HepG2 (cell line): ENCODE measurements at places on chromosomes 1 and 21. TPM values are rescaled to one million over a fixed set of nuclear protein-coding genes. Genes with fewer than 3 reads are reported as not detected.

DNA sequence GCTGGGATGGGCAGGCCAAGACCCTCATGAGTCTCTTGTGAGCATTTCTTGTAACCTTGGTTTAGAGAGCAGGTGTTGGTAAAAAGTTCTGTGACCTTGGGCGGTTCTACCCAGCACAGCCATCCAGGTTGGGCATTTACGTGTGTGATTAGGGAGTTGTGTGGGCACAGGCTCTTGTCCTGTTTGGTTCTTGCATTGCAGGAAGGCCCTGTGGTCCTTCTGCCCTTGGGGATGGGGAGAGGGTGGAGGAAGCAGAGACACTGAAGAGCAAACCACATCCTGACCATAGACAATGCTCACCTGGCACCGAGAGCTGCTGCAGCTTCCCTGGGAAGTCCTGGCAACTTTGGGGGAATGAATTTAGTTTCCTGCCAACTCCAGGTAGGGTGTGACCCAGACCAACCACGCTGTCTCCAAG is 25.6 kb downstream of the RNF187 start:
- H3K27me3 ChIP-seq = no peaks in the 10 kb centered on the region; the same call in 1 of the 2 replicates
- no peak overlapping the region for H3K4me3 ChIP-seq
- H3K4me1 ChIP-seq = no peaks in the 10 kb centered on the region

DNA sequence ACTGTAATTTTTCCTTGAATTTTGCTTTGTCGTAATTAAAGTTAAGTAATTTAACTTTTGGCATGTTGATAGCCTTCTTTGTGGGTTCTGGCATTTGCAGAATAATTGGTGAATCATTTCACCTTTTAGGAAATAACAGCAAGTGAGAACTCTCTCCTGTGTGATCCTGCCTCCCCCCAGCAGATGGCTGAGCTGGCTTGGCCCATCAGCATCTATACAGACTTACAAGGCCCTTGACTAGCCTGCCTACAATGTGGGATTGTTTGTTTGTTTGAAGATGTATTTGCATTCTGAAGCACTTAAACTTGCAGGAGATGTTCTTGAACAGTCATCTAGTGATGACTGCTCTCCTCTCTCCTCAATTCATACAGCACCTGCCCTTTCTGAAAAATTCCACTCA is 55.9 kb downstream of the MACO1 start:
- peaks cover 56% of the 10 kb centered on the region for H3K36me3 ChIP-seq
- no peak overlapping the region for H3K4me3 ChIP-seq
- no peak overlapping the region for H3K27ac ChIP-seq
- no peaks in the 10 kb centered on the region for H3K27me3 ChIP-seq
- peaks cover 11% of the 10 kb centered on the region for H3K4me1 ChIP-seq

DNA sequence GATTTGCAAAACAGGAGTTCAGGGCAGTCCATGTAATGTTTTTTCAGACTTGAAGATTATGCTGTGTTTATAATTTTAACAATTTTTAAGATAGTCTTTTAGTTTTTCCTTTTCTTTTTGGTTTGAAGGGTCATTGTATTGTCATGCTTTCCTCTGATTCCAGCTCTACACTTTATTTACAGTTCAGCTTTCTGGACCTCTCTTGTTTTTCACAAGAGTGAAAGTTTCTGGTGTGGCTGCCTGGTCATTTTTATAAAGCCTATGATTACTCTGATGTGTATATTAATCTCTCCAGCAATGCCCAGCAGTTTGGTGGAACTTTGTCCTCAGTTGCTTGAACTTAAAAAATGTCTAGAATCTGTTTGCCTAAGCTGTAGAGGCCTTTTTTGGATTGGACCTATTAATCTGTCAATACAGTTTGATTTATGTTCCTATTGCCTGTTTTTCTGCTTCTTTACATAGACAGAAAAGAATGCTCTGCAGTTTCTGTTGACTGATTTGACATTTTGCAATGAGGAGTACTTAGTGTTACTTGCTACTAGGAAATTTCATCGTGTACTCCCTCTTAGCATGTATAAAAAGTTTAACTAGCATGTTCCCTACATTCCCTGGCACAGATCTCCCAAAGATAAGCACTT is 52.2 kb downstream of the XCL2 start:
- peak; percentile 65 for DNase-seq
- H3K27me3 ChIP-seq = no peaks in the 10 kb centered on the region
- no peaks in the 10 kb centered on the region for H3K36me3 ChIP-seq
- peaks cover 60% of the 10 kb centered on the region for H3K4me1 ChIP-seq
- no peak overlapping the region for H3K4me3 ChIP-seq

GRCh38 chr1:46364612-46365011 is 24.0 kb downstream of the NSUN4 start:
- no peak overlapping the region for H3K4me3 ChIP-seq
- peaks cover 11% of the 10 kb centered on the region for H3K4me1 ChIP-seq
- DNase-seq = no peak
- H3K27ac ChIP-seq = no peak overlapping the region
- no peaks in the 10 kb centered on the region for H3K27me3 ChIP-seq

DNA sequence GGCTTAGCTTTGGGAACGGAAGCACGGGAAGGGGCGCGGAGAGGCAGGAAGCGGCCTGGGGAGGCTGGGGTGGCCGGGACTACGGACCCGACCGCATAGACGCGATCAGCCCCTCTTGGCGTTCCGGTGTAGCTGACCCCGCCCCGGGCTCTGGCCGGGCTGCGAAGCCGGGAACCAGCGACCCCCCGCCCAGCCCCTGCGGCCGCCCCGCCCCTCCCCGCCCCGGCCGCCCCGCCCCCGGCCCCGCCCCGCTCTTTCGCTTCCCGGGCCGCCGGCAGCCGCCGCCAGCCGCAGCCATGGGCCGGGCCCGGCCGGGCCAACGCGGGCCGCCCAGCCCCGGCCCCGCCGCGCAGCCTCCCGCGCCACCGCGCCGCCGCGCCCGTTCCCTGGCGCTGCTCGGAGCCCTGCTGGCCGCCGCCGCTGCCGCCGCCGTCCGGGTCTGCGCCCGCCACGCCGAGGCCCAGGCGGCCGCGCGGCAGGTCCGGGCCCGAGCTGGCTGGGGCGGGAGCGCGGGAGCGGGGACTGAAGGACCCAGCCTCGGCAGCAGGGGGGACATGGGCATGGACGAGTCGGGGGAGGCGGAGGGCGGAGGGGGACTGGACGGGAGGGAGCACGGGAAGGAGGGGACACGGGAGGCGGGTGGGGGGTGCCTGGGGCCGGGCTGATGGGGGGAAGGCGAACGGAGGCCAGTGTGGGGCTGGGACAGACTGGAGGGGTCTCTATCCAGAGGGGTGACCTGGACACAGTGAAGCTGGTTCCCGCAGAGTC is at the start of gene SELENON:
TSS of gene SELENON (plus strand) at position 259 of the 768 bp plus-strand sequence. CDS start at position 297, 38 bp downstream.
- peaks cover 26% of the 10 kb centered on the region for H3K4me1 ChIP-seq
- DNase-seq = peak; percentile 20
- H3K36me3 ChIP-seq = no peaks in the 10 kb centered on the region
- peaks cover 13% of the 10 kb centered on the region; the same call in 1 of the 3 replicates for H3K27me3 ChIP-seq
- H3K4me3 ChIP-seq = peak within 1 kb of the TSS; percentile 49

DNA sequence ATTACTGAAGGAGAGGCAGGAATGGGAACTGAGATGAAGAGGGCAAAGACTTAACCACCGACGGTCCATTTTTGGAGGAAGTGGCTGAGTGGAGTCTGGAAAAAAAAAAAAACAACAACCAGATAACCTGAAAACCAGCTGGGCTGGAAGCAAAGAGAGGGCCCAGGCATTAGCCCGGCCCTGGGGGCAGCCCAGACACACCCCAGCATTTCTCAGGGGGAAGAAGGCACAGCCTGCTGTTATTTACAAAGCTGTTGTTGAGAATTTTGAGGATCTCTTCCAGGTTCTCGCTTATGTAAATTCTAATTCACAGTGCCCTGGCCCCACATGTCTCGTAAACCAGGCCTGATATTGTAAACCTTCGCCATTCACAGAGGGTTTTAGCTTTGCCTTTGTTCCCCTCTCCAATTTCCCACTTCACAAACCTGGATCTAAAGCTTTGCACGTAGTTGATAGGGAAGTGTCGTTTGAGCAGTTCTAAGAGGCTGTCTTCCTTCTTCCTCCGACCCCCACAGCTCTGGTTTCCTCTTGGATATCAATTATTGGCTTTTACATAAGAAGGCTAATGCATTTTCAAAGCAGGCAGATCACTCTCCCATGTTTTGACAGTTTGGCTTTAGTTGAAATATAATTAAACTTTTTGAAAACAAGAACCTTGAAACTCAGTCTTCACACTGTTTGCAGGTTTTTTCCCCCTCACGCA is 161.8 kb upstream of the IRF2BP2 start:
- no peak for DNase-seq
- H3K4me1 ChIP-seq = peaks cover 61% of the 10 kb centered on the region
- H3K27ac ChIP-seq = peak overlapping the region; percentile 73
- H3K27me3 ChIP-seq = no peaks in the 10 kb centered on the region

DNA sequence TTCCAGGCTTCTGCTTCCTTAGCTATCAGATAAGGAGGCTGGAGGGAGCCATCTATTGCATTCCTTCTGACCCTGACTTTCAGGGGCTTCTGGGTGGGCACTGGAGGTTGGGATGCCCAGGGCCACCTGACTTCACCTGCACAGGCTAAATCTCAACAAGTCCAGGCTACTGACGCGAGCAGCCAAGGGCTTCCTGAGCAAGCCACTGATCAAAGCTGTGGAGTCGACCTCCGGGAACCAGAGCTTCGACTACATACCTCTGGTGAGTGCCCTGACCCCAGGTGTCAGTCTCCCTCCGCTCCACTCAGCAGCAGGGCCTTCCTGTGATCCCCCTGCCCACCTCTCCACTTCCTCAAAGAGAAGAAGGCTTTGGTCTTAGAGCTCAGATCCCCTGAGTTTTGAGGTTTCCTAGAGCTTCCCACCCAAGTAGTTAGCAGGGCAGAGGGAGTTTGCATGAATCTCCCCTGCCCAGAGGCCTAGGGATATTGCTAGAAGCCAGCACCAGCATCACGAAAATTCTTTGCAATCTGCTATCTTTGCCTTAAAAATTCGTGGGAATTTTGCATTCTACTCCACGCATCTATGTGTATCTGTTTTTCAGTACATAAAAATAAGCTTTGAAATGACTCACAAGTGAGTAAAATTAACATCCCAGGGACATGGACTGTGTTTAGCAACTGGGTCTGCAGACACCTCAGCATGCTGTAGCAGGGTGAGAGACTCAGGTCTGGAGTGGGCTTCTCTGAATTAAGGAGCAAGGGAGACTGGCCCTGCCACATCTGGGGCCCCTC is 61.4 kb downstream of the VWA5B1 start:
- no peaks in the 10 kb centered on the region for H3K4me1 ChIP-seq
- DNase-seq = no peak
- no peak overlapping the region for H3K27ac ChIP-seq
- no peaks in the 10 kb centered on the region for H3K36me3 ChIP-seq
- H3K27me3 ChIP-seq = peaks cover 33% of the 10 kb centered on the region; the same call in 1 of the 3 replicates

DNA sequence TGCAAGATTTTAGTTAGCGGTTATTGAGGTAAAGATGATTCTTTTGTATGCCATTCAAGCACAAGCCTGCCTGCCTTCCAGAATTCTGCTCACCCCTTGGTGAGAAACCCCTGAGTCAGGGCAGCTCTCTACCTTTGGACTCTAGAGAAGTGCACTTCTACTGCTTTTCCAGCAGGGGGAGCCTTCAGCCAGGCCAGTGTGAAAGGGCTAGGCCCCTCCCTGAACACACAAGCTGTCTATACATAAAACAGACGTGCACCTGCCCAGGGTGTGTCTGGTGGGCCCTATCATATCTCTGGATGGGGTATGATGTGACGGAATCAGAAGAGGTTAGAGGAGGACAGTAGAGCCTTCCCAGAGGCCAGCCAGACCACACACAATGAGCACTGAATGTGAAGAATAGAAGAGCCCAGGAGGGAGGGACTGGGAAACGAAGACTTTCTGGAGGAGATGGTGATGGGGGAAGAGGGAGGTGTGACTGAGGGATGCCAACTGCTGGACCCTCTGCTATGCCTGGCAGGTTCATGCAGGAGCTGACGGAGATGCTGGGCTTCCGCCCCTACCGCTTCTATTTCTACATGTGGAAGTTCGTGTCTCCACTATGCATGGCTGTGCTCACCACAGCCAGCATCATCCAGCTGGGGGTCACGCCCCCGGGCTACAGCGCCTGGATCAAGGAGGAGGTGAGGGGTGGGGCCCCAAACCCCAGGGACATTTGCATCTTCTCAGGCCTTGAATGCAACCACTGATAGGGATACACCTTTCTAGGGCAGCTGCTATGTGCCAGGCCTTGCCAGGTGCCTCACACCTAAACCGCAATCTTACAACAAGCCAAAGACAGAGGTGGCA is 13.0 kb upstream of the KCNC4 start:
- no peaks in the 10 kb centered on the region for H3K4me1 ChIP-seq
- no peaks in the 10 kb centered on the region for H3K36me3 ChIP-seq
- no peak overlapping the region for H3K4me3 ChIP-seq
- H3K27me3 ChIP-seq = peaks cover 7% of the 10 kb centered on the region; the same call in 1 of the 2 replicates
- DNase-seq = peak; percentile 42

GRCh38 chr1:21346365-21347071 is 56.3 kb upstream of the ECE1 start:
- no peak overlapping the region for H3K27ac ChIP-seq
- no peak for DNase-seq
- peak overlapping the region; percentile 81 for H3K4me3 ChIP-seq
- H3K27me3 ChIP-seq = peaks cover 4% of the 10 kb centered on the region; the same call in 2 of the 3 replicates
- H3K36me3 ChIP-seq = no peaks in the 10 kb centered on the region
- H3K4me1 ChIP-seq = peaks cover 62% of the 10 kb centered on the region

- no peak for DNase-seq
- H3K27ac ChIP-seq = no peak overlapping the region
- H3K4me3 ChIP-seq = no peak overlapping the region
- H3K36me3 ChIP-seq = no peaks in the 10 kb centered on the region
These were observed 258.6 kb upstream of the TMEM51 start for GRCh38 chr1:14894811-14895560.

DNA sequence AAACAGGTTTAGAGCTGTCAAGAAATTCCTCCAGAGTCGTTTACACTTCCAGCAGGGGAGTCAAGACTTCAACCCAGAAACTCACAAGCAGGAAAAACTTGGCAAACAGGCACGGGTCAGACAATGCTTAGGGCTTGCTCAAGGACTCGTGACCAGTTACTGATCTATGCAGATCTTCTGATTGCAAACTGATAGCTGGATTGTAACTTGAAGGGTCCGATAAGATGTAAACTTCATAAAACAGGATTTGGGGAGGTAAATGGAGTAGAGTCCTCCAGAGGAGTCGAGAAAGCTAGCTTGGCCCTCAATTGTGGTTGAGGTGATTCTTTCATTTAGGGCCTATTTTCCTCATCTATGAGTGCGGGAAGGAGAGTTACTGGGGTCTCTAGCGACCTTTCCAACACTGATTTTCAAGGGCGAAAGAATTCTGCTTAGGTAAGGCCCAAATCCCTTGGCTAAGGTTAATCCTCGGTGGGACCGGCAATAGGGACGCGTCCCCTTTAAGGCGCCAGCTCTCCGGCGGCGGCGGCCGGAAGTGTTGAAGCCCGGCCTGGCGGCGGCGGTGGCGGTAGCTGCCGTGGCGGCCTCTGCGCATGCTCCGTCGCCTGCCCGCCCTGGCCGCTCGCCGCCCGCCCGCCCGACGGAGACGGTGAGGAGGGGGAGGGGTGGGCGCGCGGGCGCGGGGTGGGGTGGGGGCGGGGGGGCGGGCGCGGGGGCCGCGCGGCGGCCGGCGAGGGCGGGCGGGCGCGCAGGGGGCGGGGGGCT is at the start of gene GMEB1:
TSS of gene GMEB1 (plus strand) at position 594 of the 765 bp plus-strand sequence. CDS start 14,829 bp downstream, outside the sequence.
- peaks cover 4% of the 10 kb centered on the region; the same call in 2 of the 3 replicates for H3K27me3 ChIP-seq
- no peaks in the 10 kb centered on the region; the same call in 1 of the 2 replicates for H3K36me3 ChIP-seq
- DNase-seq = peak; percentile 73

The PER3 gene
- 3.0 and 3.3 TPM in 2 replicates for total RNA-seq

The KCNJ9 gene
- not detected in 2 replicates for total RNA-seq
